ENCODE measurements at places on chromosomes 7 and 10. TPM values are rescaled to one million over a fixed set of nuclear protein-coding genes. Genes with fewer than 3 reads are reported as not detected.

Gene SH2B2
- total RNA-seq = 17.0 TPM

Gene ITIH2
- total RNA-seq = 0.32 TPM

DNA sequence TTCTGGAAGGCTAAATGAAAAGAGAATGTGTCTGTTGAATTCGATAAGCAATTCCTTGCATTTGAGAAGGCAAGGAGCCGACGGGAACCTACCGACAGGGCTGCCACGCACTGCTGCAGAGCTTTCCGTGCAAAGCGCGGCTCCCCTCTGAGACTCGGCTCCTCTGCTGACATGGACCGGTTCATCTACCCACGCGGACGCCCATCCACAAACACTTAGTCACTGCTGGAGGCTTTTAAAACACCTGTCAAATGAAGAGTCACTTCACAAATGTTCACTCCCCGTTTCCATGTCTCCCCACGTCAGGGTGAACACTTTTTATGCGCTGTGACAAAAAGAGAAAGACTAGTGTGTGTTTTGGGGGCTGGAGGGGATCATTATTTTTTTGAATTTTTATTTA, 32.0 kb downstream of the AMZ1 start:
- peaks cover 37% of the 10 kb centered on the region for H3K4me1 ChIP-seq
- no peak overlapping the region for H3K27ac ChIP-seq
- no peaks in the 10 kb centered on the region for H3K27me3 ChIP-seq
- peaks cover 16% of the 10 kb centered on the region for H3K36me3 ChIP-seq
- no peak for DNase-seq
- H3K4me3 ChIP-seq = no peak overlapping the region

DNA sequence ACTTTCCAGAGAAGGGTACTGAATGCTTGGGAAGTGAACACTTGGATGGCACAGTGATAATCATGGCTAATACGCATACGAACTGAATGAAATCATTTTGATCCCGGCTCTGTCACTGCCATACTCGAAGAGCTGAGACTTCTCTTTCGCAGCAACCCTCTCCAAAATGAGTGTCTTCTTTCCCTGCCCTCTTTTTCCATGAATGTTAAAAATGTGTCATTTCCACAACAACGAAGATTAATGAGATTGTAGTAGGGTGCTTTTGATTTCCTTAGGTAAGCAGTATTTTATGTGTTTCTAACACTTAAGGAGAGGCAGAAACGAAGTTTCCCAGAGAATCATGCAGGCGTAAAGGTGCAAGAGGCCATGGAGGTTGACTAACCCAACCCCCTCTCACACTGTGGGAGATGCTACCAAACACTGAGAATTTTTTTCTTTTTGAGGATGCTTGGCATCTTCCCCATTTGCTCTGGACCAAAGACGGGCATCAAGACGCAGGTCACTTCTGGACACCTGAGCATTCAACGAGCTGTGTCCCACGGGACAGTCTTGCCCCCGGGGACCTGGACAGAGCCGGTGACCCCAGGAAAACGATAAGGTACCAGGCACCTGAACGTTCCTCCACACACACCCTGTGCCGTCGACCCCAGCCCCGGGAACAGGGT, 823 bp downstream of the COPG2 start:
- DNase-seq = no peak

GRCh38 chr7:69746383-69746782, 148.1 kb downstream of the AUTS2 start:
- H3K4me1 ChIP-seq = no peaks in the 10 kb centered on the region
- no peaks in the 10 kb centered on the region for H3K27me3 ChIP-seq
- H3K36me3 ChIP-seq = no peaks in the 10 kb centered on the region
